ENCODE measurements at places on chromosomes 7 and 10. TPM values are rescaled to one million over a fixed set of nuclear protein-coding genes. Genes with fewer than 3 reads are reported as not detected.

The RBAK gene
- polyA plus RNA-seq: 13.4 TPM

The LANCL2 gene
- polyA plus RNA-seq: 18.5 TPM

DNA sequence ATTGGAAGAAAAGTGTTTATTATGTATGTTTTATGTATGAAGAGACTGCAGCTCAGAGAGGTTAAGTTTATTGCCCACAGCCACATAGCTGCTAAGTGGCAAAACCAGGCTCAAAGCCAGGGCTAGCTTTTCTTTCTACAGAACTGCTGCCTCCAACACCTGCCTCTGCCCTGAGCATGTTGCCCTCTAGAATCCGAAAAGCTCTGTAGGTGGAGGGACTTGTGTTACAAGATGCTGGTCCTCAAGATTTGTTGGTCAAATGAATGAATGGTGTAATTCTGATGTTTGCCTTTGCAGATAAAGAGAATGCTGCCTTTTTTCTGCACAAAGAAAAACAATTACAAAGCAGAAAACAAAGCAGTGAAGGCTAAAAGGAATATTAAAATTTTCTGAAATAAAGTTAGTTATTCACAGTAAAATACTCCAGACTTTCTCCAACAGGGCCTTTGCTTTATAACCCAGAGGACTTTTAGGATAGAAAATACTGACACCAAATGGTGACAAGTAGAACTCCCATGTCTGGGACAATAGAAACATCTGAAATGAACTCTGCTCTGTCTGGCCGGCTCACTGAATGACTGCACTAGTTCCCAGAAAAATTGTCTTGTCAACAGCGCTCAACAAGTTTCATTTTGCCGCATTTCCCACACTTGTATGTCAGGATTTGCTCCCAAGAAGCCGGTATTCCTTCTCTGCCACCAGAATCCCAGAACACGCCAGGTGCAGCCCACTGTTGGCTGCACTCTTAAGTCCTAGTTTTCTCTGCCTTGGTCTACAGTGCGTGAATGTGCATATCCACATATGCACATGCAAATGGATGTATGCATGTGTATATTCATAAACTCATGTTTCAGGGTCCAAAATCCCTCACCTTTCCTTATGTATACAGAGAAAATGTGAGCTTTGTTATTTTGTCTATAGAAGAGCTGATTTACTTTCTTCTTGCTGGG is 11.0 kb upstream of the DNTT start:
- DNase-seq: peak; percentile 54

DNA sequence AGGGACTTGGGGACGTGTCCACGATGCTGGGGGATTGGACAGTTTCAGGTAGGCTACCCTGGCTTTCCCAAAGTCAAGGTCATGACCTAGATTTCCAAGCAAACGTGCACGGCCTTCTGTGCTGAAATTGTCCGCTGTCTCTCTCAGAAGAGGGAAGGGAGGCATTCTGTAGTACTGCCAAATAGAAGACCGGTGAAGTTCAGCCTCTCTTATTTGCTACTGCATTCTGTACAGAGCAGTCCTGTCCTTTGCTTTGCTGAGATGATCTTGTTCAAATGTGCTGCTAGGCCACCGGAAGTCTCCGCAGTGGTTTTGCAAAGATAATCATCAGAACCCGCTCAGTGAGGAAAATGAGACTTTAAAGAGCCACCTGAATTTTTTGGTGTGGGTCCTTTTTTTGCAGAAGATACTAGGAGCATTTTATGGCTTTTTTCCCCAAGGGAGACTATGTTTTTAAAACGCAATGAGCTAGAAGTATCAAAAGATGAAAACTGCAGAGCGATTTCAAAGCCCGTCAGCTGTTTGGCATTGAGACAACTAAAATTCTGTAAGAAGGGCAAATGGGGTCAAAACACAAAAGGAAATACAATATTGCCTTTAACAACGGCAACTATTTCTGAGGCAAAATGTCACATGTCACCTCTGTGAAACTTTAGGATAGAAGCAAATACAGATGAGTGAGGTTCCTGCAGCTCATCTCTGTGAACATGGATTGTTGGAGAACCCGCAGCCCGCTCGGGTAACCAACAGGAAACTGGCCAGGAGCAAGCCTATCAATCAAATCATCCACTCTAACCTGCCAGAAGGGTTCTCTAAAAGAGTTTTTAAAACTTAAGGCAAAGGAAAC is 1.3 kb upstream of the NMT2 start:
- peak; percentile 28 for DNase-seq

DNA sequence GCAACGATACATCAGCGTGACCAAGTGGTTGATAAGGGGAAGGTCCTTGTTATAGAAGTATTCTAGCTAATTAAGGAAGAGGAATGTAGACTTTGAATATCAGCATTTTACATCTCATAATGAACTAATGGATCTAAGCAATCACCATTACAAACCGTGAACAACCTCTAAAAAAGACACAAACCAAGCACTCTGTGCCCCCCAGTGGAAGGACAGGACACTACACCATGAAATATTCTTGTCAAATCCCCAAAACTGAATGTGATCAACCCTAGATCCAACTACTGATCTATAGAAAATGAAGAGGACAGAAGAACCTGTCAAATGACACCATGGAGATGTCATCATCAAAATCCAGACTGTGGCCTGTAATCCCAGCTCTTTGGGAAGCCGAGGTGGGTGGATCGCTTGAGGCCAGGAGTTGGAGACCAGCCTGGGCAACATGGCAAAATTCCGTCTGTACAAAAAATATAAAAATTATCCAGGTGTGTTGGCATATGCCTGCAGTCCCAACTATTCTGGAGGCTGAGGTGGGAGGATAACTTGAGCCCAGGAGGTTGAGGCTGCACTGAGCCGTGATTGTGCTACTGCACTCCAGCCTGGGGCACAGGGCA is 111.3 kb upstream of the CARD11 start:
- no peak for DNase-seq

- DNase-seq: peak; percentile 88
Observed at GRCh38 chr10:59536167-59537014, 173.3 kb downstream of the SLC16A9 start.

All from muscle of arm (tissue), 14 donors.